GM23338 (cell line): ENCODE measurements at places on chromosomes 3 and 15. TPM values are rescaled to one million over a fixed set of nuclear protein-coding genes. Genes with fewer than 3 reads are reported as not detected.

Gene VGLL3
- polyA plus RNA-seq: 1.4 TPM in 2 replicates

Gene HOMER2
- polyA plus RNA-seq: 9.2 and 10.8 TPM in 2 replicates

Gene TXNRD3
- polyA plus RNA-seq: 1.8 and 3.0 TPM in 2 replicates

Gene SELENOS
- polyA plus RNA-seq: 106 and 108 TPM in 2 replicates

Gene ZIC1
- polyA plus RNA-seq: 0.95 and 1.4 TPM in 2 replicates

Gene ADAMTS17
- 0.60 and 0.70 TPM in 2 replicates for polyA plus RNA-seq

Gene IL17RB
- polyA plus RNA-seq: 6.4 and 6.9 TPM in 2 replicates

Gene GNAT1
- polyA plus RNA-seq: not detected in 2 replicates

Gene TRPM7
- 6.2 and 8.3 TPM in 2 replicates for polyA plus RNA-seq

Gene CFAP92
- polyA plus RNA-seq: 1.7 and 2.3 TPM in 2 replicates

Gene PARP15
- 0.17 and 0.39 TPM in 2 replicates for polyA plus RNA-seq

Gene IMPG2
- 0.03 TPM in 1 of 2 replicates, not detected in the other for polyA plus RNA-seq

Gene KNG1
- 0.09 TPM in 1 of 2 replicates, not detected in the other for polyA plus RNA-seq

Gene GOLGA8S
- 0.05 TPM in 1 of 2 replicates, not detected in the other for polyA plus RNA-seq

Gene CDC25A
- polyA plus RNA-seq: 15.2 and 17.7 TPM in 2 replicates

Gene CLDN18
- polyA plus RNA-seq: 0.19 TPM in 1 of 2 replicates, not detected in the other

Gene HIGD2B
- 0.45 TPM in 1 of 2 replicates, not detected in the other for polyA plus RNA-seq

Gene KLF13
- 28.6 and 35.7 TPM in 2 replicates for polyA plus RNA-seq

Gene TPRG1
- 0.26 and 0.74 TPM in 2 replicates for polyA plus RNA-seq

Gene CILP
- not detected in 2 replicates for polyA plus RNA-seq

Gene TGM5
- not detected in 2 replicates for polyA plus RNA-seq

Gene GCNT3
- not detected in 2 replicates for polyA plus RNA-seq

Gene BHLHE40
- 1.7 and 2.0 TPM in 2 replicates for polyA plus RNA-seq

Gene ATP2B2
- 0.42 TPM in 1 of 2 replicates, not detected in the other for polyA plus RNA-seq

Gene C3orf22
- polyA plus RNA-seq: not detected in 2 replicates

Gene ITIH1
- polyA plus RNA-seq: not detected in 2 replicates

Gene GJD2
- 0.29 and 0.38 TPM in 2 replicates for polyA plus RNA-seq

Gene AMIGO3
- 2.9 and 3.5 TPM in 2 replicates for polyA plus RNA-seq

Gene GP5
- polyA plus RNA-seq: 0.15 TPM in 1 of 2 replicates, not detected in the other

Gene RASGRF1
- 0.03 and 0.05 TPM in 2 replicates for polyA plus RNA-seq

Gene CCDC54
- polyA plus RNA-seq: not detected in 2 replicates

Gene CD96
- polyA plus RNA-seq: 0.09 and 0.91 TPM in 2 replicates

Gene FBXW12
- 0.21 and 0.73 TPM in 2 replicates for polyA plus RNA-seq

Gene ANKRD63
- not detected in 2 replicates for polyA plus RNA-seq

Gene MOBP
- not detected in 2 replicates for polyA plus RNA-seq

Gene EIF4G1
- 227 and 239 TPM in 2 replicates for polyA plus RNA-seq
